ENCODE measurements at places on chromosomes 7 and 10.

DNA sequence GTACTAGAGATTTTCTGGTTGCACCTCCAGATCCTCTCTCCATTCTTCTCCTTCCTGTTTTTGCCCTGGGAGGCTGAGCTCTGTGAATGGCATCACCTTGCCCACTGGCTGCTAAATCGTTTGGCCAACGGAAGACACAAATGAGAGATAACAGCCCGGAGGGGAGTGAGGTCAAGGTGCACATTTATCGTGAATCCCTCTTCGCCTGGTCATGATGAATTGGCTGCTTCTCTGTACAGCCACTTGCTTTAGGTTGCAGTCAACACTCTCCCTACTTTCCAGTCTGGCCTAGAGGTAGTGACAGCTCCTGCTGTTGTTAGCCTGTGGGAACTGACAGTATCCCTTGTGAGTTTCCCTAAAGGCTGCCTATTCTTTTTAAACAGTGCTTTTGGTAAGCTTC is 85.4 kb upstream of the CHCHD3 start:
- no peak for DNase-seq

DNA sequence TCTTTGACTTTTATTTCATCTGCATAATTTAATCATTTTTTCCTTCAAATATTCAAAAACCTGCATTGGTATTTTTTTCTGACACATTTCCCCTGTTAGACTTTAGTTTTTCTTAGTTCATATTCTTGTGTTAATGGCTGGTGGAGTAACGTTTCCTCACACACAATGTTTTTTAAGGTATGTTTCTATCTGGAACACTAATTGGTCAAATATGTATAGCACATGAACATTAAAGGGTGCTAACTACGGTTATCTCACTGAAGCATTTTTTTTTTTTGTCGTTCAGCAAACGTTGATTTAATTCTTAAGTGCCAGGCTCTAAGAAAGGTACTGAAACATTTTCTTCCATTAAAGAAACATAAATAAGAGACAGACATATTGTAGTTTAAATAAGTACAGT is 87.7 kb downstream of the PTPRZ1 start:
- no peak for DNase-seq

DNA sequence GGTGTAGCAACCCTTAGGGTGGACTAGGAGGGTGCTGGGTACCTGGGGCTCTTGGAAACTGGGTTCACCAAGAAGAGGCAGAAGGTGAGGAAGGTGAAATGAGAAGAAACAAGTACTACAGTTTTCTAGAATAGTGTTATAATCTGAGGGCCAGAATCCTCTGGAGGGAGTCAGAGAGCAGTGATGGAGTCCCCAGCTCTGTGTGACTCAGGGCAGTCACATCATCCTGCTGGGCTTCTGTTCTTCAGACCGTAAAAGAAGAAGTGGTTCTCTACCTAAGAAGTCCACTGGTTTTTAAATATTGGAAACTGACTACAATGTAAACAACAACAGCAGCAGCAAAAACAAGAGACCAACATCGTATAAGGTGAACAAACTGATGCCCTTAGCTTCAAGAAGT is 197.3 kb downstream of the PRPF18 start:
- peak; percentile 50 for DNase-seq

DNA sequence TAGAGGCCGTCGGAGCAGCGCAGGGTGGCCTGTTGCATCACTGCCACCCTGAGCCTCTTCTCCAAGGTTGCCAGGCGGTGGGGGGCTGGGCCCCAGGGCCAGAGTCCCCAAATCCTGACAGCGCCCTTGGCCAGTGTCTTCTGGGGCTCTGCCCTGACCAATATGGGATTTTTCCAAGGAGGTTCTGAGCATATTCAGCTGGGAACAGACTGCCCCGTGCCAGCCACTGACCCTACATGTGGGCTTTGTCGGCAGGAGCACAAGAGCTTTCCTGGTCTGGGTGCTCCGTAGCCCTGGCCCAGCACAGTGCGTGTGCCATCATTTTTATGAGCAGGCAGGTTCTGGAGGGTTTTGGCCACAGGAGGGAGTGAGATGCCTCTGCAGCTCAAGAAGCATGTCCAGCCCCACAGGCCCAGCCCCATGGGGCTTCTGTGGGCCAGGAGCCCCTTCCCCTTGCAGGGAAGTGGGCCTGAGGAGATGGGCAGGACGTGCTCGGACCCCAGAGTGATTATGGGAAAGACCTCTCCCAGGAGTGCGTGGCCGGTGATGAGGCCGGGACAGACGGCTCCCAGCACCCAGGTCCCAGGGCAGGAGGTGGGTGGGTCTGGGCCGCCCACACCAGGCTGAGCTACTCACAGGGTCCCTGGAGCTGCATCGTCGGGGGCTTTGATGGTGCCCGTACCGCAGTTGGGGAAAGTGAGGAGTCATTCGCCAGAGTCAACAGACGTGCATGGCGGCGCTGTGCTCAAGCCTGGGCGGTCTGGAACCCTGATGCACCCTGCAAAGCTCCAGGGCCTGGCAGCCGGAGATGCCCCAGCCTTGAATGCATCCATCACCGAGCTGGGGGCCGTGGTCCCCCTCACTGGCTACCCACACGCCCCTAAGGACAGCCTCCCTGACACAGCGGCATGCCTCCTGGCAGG is 66.6 kb downstream of the PWWP2B start:
- DNase-seq, result no peak

- no peak for DNase-seq
These were observed 96.7 kb upstream of the PIK3CG start for GRCh38 chr7:106768324-106768751.

GRCh38 chr10:105154736-105155135 is 513.6 kb downstream of the SORCS3 start:
- no peak for DNase-seq

Measured in T-helper 2 cell (primary cell).